ENCODE measurements at places on chromosomes 13 and 19.

DNA sequence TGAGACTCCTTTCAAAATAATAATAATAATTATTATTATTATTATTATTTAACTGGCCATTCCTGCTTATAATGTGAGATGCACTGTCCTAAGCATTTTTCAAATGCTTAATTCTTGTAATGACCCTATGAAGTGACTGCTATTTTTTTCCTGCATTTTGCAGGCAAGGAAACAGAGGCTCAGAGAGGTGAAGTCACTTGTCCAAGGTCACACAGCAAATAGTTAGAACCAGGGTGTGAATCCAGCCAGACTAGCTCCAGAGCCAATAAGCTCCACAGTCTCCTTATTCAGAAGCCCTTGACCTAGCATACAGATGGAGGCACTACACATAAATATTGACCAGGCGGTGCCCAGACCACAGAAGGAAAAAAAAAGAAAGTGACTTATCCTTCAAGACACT is 77.5 kb upstream of the CACNA1A start:
- no peak for DNase-seq

DNA sequence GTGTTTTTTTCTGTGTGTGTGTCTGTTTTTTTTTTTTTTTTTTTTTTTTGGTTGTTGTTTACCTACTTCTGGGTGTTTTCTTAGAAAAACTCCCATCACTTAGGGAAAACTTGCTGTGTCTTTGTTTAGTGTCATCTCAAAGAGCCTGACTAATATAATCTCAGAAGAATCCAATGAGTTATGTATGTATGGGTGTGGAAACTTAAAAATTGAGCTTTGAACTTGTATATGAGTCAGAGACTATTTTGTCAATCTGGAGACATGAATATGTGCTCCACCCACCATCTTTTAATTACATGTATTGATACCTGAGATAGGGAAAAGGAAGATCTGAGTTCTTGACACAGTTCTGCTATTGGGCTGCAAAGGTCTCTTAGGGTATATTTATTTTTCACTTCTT is 140.7 kb upstream of the SPRY2 start:
- no peak for DNase-seq

DNA sequence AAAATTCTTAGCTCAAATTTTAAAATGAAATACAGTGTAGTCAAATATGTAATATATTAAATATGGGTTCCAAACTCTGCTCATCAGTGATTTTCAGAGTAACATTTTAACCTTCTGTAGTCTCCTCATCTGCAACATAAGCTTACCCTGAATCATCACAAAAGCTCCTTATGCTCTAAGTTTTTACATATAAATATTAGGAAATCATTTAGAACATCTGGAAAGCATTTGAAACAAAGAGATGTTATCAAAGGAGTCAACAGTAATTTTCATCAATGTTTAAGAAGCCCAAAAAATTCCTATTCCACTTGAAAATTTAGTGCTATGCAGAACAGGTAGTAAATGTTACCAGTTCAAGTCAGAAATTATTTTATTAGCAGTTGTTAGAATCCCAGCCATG is 224.7 kb downstream of the DCT start:
- no peak for DNase-seq

DNA sequence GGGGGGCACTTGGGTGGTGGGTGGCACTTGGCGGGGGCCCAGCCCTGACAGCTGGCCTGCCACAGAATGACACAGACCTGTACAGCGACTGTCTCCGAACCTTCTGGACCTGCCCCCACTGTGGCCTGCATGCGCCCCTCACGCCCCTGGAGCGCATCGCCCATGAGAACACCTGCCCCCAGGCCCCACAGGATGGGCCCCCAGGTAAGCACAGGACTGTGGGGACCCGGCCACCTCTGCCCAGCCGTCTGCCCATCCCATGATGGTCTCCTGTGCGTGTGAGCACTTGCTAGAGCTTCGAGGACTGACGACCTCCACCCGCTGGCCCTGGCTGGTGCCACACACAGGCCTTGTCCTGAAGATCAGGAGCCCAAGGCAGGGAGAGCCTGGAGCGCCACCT is 32.0 kb downstream of the DHX34 start:
- DNase-seq, result no peak

DNA sequence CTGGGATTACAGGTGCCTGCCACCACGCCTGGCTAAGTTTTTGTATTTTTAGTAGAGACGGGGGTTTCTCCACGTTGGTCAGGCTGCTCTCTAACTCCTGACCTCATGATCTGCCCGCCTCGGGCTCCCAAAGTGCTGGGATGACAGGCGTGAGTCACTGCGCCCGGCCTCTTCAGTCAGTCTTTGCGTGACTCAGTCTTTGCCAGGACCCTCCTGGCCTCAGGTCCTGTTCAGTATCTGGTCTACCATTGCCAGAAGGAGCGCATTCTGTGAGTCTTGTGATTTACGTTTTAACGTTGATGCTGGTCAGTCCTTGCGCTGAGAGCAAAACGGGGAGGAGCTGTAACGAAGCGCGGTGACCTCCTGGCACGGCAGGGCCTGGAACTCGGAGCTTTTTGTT is 7.6 kb upstream of the HMG20B start:
- no peak for DNase-seq

- peak; percentile 91 for DNase-seq
Measured at GRCh38 chr13:36919833-36920615, at the start of gene SMAD9. Gene SMAD9 (minus strand): TSS chr13:36920238. CDS start chr13:36879689, 40,549 bp downstream.

GRCh38 chr19:48627865-48628314 is 8.6 kb downstream of the SPHK2 start:
- DNase-seq, result no peak

GRCh38 chr13:49214917-49215376 is 5.2 kb upstream of the MLNR start:
- DNase-seq, result no peak

DNA sequence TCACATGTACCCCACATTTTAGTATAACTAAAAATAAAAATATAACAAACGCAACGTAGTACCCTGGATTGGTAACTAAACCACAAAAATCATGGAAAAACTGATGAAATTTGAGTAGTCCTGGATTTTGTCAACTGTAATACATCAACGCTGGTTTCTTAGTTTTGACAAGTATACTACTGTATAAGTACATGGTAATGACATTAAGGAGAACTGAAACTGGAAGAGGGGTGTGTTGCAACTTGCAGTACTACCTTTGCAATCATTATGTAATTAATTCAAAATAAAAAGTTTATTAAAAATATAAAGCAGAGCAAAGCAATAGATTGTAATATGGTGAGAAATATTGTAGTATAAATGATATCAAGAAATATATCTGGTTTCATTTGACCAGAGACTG is 1158.0 kb upstream of the SPRY2 start:
- no peak for DNase-seq

GRCh38 chr13:85771856-85772255 is 27.4 kb downstream of the SLITRK6 start:
- no peak for DNase-seq

DNA sequence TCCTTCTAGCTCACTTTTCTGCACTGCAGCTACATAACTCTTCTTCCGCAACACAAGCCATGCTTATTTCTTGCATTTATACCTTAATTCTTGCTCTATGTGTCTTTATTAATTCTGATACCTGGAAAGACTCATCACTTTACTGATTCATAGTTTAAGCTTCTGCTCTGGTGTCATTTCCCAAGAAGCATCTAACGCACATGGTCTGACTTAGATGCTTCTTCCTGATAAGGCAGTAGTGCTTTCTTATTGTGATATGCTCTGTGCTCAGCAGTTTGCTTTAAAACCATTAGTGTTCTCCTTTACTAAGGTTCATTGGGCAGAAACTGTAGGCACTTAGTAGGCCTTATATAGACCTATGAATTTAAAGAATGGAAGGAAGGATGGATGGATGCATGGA is 66.4 kb downstream of the EPSTI1 start:
- DNase-seq, result no peak

GRCh38 chr13:59121507-59121906 is 1042.2 kb downstream of the DIAPH3 start:
- DNase-seq, result no peak

GRCh38 chr13:110118106-110118505 is 188.9 kb downstream of the COL4A1 start:
- DNase-seq, result no peak

GRCh38 chr19:18469069-18469846 is 31.3 kb upstream of the ISYNA1 start:
- DNase-seq, result peak; percentile 82

- peak; percentile 44 for DNase-seq
Measured at GRCh38 chr19:55590617-55591016, 8.7 kb downstream of the FIZ1 start.

GRCh38 chr19:4390567-4391305 is 9.6 kb downstream of the SH3GL1 start:
- peak; percentile 87 for DNase-seq

DNA sequence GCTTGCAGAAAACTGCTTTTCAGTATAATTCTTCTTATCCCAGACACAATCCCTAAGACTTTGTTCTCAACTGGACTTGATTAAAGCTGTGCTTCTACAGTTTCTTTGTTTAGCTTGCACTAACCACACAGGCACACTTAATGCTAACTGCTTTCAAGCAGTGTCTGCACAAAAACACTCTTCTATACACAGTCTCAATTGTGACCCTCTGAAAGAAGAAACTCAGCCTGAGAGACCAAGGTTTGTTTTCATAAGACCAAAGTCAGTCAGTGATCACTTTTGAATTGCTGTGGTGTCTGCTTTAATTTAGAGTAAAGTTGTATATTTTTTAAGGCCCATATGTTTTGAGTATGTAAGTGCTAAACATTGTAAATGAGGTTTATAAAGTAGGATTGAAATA is 431.2 kb downstream of the KCTD12 start:
- DNase-seq, result peak; percentile 26

DNA sequence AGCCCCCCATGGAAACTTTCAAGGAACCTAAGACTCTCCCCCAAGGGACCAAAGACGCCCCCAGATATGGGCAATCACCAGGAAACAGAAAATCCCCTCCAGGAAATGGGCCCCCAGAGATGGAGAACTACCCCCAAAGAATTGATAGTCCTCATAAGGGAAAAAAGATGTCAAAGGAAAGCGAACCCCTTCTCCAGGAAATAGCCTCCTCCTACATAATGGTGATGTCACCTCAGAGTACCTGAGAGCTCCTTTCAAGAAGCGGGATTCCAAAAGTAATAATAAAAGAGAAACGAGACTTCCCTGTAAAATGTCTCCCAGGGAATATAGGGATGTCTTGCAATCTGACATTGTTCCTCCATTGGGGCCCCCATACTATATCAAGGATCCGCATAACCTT is 1.1 kb downstream of the CDKN2D start:
- no peak for DNase-seq

DNA sequence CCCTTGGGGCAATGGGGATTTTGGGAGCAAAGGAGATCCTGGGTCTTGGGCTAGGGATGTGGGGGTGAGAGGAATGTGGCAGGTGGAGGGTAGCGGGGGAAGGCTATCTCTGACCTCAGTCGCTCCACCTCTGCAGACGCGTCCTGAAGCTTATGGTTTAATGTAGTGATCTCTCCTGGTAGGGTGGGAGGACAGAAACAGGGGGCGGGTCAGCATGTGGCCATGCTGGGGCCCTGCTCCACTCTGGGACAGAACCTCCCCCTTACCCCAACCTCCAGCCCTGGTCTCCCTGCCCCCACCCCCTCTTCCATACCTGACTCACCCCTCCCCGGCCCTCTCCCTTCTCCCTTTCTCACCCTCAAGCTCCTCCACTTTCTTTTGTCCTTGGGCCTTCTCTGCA is 1.4 kb downstream of the BST2 start:
- no peak for DNase-seq

- no peak for DNase-seq
Measured at GRCh38 chr19:50994129-50994528, 7.3 kb downstream of the KLK8 start.

DNA sequence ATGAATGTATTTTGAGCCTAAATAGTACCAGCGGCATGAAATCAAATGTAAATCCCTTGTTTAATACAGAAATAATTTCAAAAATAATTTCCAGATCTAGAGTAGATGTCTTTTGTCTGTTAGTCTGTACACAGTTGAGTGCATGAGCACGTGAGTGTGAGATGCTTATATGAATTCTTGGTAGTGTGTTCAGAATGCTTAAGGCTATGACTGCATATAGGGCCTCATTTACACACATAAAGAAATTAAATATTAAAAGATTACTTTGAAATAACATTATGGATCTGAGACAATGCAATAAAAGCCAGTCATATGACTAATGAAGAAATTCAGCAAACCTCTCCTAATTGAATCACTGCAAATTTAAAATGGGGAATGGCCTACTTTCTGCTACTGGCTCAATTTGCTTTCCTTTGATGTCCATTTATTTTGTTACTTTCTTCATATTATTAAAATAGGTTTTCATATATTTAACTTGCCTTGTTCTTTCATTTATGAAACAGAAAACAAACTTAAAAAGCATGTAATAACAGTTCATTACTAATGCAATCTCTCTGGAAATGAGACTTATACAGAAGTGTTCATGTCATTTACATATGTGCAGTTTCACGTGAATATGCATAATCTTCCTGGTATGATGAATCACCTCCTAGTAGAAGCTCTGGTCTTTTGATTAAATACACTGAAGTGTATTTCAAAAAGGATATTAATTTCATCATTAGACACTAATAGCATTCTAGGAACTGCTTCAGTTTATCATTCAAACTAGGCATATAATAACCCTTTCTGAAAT is 4.5 kb downstream of the AMER2 start:
- DNase-seq, result no peak

DNA sequence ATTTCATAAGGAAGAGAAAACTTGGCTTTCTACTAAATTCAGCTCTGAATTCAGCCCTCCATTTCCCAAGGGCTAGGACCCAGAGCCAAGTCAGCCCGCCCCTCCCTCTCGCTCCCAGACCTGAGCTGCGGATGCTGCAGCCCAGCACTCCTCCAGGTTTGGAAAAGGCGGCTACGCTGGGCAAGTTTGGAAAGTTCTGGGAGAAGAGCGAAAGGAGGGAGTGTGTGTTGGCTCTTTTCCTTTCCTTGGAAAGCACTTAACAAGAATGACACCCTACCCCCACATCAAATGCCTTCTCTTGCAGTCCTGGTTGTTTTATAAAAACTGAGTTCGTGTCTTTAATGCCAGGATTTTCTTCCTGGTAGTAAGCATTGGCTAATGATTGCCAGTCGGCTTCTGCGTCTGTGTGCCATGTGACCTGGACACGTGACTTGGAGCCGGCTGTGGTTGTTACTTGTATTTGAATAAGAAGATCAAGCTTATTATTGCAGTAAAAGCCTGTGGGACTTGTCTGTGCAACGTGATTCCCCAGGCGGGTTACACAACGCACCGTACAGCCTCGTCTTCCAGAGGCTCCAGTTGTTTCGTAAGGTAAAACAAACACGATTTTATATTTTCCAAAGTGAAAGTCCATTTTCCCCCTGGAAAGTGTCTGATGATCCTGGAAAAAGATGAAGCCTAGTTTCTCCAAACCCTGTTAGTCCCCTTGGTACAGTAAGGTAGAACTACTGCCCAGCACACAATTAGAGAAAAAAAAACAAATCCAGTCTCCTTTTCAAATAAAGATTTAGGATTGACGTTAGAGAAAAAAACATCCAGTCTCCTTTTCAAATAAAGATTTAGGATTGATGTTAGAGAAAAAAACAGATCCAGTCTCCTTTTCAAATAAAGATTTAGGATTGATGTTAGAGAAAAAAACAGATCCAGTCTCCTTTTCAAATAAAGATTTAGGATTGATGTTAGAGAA is 26.8 kb upstream of the UBE2L5 start:
- peak; percentile 40 for DNase-seq

Measured in neural progenitor cell (in vitro differentiated cells).